ENCODE measurements at places on chromosomes 11 and 22.

DNA sequence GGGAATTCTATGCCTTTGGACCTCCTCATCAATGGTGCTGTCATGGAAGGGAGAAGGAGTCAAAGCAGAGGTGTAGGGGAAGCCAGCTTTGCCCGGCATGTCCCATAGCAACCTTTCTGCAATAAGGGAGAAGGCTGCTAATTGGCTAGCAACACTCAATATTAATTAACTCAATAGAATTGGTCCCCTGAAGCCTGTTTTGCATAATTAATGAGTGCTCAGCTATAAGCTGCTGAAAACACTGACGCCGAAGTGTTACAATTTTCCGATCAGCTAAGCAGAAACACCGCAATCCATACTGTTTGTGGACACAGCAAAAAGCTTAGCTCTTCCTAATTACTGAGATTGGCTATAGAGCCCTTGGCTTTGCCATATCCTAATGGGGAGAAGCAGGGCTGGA is 245.0 kb downstream of the CSNK2A3 start:
- no peak for DNase-seq

- no peak for DNase-seq
Measured at GRCh38 chr22:28601915-28602314, 77.7 kb downstream of the TTC28 start.

GRCh38 chr11:624705-625635 is at the start of gene CDHR5:
Gene CDHR5 (minus strand): TSS chr11:624955. CDS start chr11:624902, 53 bp downstream.
- DNase-seq, result no peak

DNA sequence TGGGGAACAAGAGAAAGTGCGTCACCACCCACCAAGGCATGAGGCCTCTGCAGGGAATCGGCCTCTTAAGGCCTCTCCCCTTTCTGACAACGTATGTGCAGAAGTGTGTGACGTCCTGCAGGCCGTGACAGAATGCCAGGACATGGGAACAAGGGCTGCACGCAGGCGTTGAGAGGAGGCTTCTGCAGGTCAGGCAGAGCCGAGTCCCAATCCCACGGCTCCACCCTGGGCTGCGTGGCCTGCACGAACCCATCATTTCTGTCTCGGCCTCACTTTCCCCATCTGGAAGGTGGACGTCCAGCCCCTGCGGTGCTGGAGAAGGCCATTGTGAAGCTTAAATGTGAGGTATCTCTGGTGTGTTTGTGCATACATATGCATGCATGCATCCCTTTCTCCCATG is 61.8 kb downstream of the SHANK2 start:
- no peak for DNase-seq

DNA sequence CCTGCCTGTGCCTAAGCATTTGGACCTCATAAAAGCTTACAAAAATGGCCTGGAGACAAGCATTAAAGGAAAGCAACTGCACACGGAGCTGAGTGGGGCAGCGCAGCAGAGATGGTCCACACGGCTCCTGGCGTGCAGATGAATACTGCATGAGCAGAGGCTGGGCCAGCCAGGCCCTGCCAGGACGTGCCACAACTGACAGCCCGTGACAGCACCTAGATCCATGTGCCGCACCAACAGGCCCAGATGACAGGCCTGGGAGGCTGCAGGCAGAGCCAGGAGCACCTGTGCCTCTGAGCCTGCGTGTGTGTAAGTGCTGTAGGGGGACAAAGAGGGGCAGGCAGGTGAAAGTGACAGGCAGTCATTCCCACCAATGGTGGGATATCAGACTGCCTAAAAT is 33.4 kb downstream of the MICAL3 start:
- no peak for DNase-seq

- DNase-seq, result no peak
Measured at GRCh38 chr11:117134431-117134830, 9.7 kb upstream of the PAFAH1B2 start.

GRCh38 chr11:72719144-72719543 is 33.1 kb downstream of the ARAP1 start:
- no peak for DNase-seq

DNA sequence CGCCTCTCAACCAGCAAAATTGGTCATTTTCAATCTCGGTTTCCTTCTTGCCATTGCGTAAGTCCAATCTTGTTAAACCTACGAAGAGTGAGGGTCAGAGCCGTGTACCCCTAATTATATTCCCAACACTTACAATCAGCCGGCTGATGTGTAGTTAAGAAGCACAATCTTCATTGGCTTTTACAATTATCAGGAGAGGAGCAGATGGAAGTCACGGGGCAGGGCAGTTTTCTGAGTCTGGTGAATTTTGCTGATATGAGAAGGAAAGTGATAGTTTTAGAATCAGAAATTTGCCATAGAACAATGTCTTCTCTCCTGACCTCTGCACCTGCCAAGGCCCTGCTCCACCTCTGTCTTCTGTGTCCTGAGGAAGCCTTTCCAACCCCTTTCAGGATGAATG is 35.0 kb upstream of the ATXN10 start:
- no peak for DNase-seq

DNA sequence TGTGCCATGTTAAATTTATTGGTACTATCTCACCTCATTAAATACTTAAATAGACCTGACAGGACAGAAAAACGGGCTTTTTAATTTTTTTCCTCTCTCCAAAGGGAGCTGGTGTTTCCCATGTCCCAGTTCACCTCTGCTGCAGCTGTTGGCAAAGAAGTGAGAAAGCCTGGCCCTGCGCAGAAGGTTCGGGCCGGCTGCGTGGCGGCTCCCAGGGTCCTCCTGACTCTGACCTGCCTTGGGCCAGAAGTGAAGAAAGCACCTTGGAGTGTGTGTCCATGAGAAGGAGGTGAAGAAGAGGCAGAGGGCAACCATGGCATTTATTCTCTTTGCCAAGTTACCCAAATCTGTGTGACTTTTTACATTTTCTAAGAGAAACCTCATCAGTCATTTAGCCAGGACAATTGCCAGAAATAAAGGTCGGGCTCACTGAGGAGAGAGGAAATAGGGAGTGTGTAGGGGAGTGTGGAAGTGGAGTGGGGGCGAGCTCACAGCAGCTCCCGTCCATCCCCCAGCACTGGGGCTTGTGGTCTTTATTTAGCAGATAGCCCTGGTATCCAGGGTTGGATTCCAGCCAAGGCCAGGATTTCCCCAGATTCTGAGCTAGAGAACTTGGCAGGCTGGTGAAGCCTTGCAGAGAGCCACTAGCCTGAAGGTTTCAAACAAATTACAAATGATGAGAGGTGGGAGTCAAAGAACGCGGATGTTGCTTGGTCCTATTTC is 102.4 kb upstream of the CADM1 start:
- no peak for DNase-seq

DNA sequence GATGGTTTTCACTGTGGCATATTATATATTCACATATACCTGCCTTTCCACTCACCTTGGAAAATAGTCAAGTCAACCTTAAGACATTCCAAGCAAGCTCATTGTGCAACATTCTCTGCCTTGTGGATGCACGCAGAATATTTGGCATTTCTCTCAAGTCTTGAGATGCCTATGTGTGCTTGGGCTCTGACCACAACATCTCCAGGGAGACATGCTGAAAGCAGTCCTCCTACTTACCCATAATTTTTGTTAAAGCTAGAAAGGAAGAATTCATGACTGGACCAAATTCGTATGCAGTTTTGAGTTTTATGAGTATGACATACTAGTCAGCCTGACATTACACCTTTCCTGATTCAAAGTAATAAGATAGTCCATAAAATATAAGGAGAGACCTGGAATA is 684.0 kb downstream of the OPCML start:
- no peak for DNase-seq

- peak; percentile 44 for DNase-seq
Measured at GRCh38 chr11:117818041-117818873, 6.3 kb downstream of the FXYD2 start.

DNA sequence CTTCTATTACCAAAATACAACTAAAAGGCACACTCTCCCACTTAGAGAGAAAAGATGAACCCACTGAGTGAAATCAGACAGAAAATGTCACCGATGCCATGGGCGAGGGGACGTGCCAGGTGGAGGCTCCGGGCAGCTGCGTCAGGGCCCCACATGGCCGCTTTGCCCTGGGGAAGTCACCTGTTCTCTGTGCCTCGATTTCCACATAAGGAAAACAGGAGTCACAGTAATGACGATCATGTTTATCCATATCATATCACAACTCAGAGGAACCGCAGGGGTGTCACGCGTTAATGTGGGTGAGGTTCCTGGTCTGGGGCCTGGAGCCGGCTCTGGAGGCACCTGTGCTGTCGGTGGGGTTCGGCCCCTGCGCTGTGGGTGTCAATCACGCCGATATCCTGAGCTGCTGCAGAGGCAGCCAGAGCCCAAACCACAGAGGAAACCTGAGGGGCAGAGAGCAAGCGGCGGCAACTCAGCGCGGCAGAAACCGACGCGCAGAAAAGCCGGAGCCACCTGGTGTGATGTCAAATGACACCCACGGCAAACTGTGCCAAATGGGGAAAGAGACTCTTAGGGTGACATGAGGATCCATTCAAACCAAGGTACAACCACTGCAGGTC is 243.7 kb downstream of the BRD1 start:
- no peak for DNase-seq

DNA sequence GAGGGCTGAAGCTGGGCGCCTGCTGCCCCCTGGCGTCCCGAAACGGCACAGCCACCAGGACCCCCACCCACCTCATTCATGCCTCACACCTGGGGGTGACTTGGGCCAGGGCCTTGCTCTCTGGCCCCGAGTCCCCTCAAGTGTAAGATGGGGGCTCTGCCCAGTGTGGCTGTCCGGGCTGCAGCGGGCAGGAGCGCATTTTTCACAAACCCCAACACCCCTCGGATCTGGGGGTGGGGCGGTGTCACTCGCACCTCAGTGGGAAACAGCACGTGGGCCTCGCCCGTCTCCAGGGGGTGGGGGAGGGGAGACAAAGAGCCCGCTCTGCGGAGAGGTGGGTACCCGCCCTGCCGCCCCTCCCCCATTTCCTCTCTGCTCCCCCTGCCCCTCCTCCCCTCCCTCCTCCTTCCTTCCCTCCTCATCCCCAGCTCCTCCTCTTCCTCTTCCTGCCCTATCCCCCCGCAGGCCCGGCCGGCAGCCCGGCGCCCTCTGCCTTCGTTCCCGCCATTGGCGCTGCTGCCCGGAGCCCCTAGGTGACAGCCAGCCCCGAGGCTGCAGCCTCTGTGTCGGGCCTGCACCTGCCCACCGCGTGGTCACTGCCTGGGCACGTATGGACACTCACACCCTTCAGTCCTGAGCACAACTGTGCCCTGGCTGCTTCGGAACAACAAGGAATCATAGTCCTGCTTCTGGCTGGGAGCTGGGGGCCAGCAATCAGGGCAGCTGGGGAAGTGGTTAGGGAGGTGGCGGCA is 6.8 kb upstream of the CDKN1C start:
- peak; percentile 34 for DNase-seq

DNA sequence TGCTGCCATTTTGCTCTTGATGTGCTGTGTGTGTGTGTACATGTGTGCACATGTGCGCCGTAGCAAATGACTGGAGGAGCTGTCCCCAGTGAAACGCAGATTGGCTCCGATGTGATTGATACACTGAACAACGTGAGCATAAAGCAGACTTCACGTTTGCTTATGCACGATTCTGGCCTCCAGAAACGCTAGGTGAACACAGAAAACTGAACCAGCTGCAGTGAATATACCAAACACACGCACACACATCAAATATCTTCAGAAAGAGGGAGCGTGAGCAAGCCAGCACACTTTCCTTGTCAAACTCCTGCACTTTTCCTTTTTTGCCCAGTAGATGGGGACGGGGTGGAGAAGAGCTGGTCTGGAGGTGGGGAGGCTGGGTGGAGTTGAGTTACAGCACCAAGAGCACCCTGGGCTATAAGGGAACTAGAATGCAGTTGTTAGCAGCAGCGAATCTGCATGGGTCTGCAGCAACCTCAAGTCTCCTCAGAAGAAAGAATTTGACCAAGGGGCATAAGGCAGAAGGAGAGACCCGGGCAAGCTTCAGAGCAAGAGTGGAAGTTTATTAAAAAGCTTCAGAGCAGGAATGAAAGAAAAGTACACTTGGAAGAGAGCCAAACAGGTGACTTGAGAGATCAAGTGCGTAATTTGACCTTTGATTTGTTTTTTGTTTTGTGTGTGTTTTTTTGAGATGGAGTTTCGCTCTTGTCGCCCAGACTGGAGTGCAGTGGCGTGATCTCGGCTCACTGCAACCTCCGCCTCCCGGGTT is 77.8 kb upstream of the CADM1 start:
- no peak for DNase-seq

DNA sequence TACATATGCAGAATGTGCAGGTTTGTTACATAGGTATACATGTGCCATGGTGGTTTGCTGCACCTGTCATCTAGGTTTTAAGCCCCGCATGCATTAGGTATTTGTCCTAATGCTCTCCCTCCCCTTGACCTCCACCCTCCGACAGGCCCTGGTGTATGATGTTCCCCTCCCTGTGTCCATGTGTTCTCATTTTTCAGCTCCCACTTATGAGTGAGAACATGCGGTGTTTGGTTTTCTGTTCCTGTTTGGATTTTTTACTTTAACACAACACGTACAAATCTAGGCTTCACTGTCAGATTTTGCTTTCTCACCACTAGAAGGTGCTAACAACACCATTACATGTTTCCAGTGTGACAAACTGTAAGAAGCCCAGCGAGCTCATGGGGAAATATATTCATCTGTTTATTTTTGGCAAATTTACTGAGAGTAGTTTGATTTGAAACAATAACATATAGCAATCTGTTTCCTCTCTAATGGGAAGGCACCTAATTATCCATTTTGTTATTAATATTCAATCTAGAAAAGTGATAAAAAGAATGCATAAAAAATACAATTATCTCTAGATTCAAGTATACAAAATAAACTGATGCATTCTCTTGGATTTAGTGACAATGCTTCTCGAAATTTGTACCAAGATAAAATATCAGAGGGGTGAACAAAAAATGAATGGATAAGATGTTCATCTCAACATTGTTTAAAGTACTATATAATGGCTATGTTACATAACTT is 23.2 kb upstream of the BIRC3 start:
- no peak for DNase-seq

GRCh38 chr11:131468565-131468964 is 98.2 kb downstream of the NTM start:
- no peak for DNase-seq

- no peak for DNase-seq
Measured at GRCh38 chr11:75820645-75821044, 5.6 kb downstream of the UVRAG start.

DNA sequence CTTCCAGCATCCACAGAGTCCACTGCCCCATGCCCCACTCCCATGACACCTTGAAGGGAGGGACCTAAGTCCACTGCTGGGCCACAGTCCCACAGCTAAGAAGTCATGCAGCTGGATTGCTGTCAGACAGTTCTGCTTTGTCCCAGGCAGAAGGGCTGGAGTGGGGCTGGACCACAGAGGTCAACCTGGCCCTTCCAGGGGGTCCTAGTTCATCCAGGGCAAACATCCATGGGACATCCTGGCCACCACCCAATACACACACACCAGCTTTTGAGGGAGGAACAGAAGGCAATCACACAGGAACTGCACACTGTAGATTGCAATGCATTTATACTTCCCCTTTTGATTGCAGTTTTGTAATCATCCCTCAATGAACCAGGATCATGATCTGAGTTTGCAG is 11.3 kb upstream of the APOL4 start:
- DNase-seq, result no peak

DNA sequence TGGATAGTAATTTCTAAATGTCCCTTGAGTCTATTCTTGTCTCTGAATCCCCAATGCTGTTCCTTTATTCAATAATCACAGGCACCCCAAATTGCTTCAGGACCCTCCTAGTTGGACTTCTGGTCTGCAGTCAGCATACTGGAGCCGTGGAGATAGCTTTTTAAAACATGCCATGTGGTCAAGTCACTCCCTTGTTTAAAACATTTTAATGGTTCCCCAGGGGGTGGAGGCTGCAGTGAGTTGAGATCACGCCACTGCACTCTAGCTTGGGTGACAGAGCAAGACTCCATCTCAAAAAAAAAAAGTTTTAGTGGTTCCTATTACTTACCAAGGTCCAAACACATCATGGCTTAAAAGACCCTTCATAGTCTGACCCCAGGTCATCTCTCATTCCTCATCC is 220.3 kb downstream of the ADAMTS15 start:
- no peak for DNase-seq
